Neural progenitor cell (in vitro differentiated cells): ENCODE measurements at places on chromosomes 16 and 17. TPM values are rescaled to one million over a fixed set of nuclear protein-coding genes. Genes with fewer than 3 reads are reported as not detected.
A peak's percentile ranks its signal among the peaks of the same experiment; 100 is the strongest.

Gene FBXL16
- total RNA-seq, result 0.13 and 0.65 TPM in 2 replicates

Gene BAHCC1
- total RNA-seq, result 3.4 and 26.3 TPM in 2 replicates

Gene TBC1D3C
- not detected in 2 replicates for total RNA-seq

Gene VAT1
- 94.7 and 185 TPM in 2 replicates for total RNA-seq

Gene LGALS9B
- not detected in 2 replicates for total RNA-seq

Gene AGRP
- total RNA-seq, result not detected in 2 replicates

Gene ANKRD40CL
- not detected in 2 replicates for total RNA-seq

GRCh38 chr16:85279402-85279801 is 167.1 kb upstream of the CIBAR2 start:
- DNase-seq, result no peak

DNA sequence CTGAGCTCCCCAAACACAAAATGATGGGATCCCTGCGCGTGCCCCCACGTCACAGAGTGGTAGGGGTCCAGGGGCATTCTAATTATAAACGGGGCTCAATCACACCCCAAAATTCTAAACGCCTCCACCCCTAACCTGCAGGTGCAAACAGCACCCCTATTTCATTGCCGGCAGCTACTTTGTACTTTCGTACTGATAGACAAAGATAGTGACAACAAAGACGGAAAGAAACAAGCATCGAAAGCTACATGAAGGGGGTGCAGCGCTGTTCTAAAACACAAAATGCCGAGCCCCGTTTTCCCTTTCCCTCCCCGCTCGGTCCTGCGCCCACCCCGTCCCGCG is 13.9 kb downstream of the MIS12 start:
- DNase-seq, result no peak

- no peak for DNase-seq
Observed at GRCh38 chr17:70804161-70804560, 634.8 kb downstream of the KCNJ2 start.

- DNase-seq, result no peak
Observed at GRCh38 chr17:45168991-45169752, 7.5 kb downstream of the HEXIM2 start.

DNA sequence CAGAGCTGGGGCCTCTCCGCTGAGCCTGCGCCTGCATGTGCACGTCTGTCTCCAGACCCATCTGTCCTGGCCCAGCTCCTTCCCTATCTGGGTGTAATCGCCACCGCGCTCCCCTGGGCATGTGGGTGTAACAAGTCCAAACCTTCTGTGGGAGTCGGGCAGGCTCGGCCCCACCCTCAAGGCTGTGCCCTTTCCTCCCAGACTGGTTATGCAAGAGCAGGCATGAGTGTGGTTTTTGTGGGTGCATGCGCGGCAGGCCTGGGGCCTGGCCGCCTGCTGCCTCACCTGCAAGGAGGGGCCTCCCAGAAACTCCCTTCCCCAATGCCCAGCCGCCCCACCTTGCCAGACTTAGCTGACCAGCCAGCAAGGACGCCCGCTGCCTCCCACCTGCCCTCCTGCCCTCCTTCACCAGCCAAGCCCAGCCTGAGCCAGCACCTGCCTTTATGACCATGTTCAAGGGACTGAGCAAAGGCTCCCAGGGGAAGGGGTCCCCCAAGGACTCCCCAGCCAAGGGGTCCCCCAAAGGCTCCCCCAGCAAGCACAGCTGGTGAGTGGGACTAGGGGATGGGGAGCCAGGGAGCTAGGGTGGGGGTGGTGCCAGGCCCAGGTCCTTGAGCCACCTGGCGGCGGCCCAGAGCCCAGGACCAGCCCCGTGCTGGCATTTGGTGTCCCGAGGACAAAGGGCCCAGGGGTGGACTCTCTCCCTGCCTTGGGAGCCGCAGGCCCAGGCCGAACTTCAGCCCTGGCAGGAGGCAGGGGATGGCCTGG is at the start of gene EVPLL:
Gene EVPLL (plus strand): TSS at position 342 of the 768 bp plus-strand sequence. CDS start 3,160 bp downstream, outside the sequence.
- no peak for DNase-seq

DNA sequence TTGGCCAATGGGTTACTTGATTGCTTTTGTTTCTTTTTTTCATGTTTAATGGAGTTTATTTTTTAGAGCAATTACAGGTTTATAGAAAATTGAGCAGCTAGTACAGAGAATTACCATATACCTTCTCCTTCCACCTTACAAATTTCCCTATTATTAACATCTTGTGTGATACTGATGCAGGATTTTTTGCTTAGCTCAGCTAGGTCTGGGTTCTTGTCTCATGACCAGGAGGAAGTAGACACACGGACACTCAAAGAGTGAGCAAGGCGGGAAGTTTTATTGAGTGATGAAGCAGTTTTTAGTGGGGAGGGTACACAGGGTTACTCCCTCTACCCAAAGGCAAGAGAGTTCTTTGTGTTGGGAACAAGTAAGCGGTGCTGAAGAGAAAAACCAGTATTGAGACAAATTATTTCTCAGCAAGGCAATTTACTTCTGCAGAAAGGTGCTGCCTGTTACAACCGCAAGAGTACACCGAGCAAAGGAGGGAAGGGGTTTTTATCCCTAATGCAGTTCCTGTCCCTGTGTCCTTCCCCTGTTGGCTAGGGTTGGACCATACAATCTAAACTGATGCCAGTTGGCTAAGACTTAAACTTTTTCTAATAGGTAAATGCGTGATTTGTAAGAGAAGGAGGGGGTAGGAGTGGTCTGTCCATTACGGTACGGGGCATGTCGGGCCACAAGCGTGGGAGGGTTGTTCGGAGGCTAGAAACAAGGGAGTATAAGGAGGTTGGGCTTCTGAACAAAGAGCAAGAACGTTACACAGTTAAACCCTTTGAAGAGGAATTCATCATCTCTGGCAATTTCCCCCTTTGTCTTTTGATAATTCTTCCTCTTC is 26.9 kb downstream of the SEC14L1 start:
- no peak for DNase-seq

GRCh38 chr16:55462241-55462640 is 16.8 kb upstream of the MMP2 start:
- no peak for DNase-seq

GRCh38 chr16:51884773-51885172 is 662.2 kb downstream of the TOX3 start:
- DNase-seq, result no peak

DNA sequence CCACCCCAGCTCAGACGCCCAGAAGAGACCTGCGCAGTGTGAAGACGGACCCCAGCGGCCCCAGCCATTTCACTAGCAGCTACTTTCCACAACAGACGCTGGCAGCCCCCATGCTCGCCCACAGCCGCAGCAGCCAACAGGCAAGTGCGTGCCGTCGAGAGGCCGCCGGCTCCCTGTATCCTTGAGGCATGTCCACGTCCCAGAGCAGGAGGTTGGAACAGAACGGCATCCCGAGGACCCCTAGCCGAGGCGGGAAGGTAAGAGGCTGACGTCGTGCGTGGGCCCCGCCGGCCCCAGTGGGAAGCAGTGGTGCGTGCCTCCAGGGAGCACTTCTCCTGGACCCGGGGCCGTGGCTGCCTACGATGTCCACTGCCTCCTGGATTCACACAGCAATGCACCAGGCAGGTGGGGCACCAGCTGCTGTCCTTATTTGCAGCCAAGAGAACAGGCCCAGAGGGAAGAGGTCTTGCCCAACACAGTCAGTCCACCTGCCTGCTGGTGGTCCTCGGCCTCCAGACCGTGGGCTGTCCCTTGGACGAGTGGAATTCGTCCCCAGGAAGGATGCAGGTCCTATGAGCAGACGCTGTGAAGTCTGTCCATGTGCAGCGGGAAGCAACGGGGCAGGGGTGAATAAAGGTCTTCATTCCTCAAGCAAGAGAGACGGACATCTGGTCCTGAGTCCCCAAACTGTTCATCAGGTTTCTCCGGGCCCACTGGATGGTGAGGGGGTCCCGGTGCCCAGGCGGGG is 38.5 kb downstream of the SLC7A5 start:
- DNase-seq, result no peak

- peak; percentile 32 for DNase-seq
Observed at GRCh38 chr16:72937916-72938794, 109.8 kb downstream of the ZFHX3 start.

GRCh38 chr17:42578282-42578869 is 847 bp upstream of the PSMC3IP start:
- DNase-seq, result peak; percentile 92

DNA sequence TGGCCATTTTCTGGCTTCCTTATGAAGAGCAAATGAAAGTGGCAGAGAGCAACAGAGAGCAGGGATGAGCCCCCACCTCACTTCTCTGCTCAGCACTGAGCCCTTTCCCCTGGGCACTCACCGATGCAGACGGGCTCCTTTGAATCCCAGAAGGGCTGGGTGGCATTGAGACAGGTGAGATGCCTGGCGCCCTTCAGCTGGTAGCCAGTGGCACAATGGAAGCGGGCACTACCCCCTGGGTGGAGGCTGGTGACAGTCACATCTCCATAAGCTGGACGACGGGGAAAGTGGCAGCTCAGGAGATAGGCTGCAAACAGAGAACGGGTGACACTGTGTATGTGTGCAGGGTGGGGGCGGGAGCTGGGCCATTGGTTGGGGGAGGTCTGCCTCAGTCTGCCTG is 12.5 kb upstream of the PHF12 start:
- no peak for DNase-seq

GRCh38 chr16:593406-593805 is 3.5 kb downstream of the RAB40C start:
- no peak for DNase-seq

DNA sequence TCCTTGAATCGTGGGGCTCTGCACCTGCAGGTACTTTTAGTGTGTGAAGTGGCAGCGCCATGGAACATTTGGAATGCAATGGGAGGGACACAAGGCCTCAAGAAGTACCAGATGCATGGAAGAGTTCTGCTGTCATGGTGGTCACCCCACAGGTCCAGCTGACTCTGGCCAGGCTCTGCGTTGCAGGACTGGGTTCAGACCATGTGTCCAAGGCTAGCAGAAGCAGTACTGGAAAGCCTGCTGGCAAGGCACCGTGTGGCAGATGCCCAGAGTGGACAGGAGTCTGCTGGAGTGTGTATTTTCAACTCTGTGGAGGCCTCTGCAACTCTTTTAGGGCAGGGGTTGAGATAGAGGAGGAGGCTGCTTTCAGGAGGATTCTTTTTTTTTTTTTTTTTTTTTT is 2.1 kb downstream of the PIPOX start:
- no peak for DNase-seq
